D721Med (cell line): ENCODE measurements at places on chromosomes 3 and 15.

GRCh38 chr3:58490860-58491501 is 915 bp upstream of the KCTD6 start:
- no peak for DNase-seq

DNA sequence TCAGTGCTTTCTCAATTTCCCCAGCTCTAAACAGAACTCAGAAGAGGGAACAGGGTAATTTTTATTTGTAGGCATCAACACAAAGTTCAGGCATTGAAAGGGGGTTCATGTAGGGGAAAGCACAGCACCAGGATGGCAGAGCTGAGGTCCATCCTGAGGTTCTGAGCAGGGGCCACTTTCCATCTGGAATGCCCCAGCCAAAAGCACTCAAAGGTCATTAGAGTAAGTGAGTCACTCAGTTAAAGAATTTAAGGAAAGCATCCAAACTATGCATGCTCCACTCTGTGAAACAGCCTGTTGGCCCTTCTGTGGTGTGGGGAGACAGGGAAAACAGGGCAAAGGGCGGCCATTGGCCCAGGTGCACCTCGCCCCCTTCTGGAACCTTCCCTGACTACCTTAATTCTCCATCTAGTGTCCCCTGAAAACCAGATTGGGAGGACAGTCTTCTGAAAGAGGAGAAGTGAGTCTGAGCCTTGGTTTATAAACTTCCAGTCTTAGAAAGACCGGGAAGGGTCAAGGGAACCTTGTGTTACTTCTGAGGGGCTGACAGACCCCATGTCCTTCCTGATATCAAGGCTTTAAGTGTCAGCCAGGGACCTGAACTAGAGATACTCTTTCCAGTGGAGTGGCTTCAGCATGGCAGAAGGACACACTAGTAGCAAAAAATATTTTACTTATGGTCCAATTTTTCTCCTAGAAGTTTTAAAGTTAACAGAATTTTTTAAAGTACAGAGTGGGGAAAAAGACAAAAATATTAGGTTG is 133.3 kb downstream of the MYLK start:
- DNase-seq = no peak

DNA sequence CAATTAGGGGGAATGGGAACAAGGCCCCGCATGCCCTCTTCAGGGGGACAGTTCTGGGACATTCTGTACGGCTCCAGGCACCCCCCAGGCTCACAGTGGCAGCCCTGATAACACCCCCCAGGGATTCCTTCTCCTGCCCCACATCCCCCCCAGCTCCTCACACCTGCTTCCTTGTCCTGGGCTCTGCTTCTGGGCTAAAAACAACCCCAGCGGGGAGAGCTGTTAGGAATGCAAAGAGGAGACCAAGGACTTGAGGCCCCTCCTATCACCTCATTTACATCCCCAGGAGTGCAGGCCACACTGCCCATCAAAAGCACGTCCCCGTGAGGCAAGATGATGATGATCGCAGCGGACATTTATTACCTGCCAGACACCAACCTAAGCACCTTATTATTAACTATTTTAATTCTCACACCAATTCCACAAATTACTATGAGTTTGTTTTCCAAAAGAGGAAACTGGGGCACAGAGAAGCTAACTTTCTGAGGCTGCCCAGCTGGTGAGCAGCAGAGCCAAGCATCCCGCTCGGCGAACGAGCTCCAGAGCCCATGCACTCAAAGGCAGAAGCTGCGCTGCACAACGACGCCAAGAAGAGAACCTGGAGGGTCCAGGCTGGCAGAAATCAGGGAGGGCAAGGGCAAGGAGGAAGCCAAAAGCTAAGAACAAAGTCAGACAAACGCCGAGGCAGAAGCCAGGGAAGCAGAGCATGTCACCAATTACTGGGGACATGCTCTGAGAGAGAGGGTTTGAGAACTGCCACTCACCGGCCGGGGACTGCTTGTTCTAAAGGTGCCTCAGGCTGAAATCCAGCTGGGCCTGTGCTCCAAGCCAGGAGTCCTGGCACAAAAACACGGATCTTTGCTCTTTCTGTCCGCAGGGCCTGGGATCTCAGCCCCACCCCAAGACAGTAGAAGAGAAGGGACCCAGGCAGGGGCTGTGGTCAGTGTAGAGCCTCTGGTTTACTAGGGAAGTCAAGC is 76.2 kb upstream of the NSMCE3 start:
- no peak for DNase-seq

- DNase-seq = no peak
Observed at GRCh38 chr3:112769286-112769978, 77.2 kb downstream of the CD200R1L start.

GRCh38 chr3:16011376-16011775 is 163.1 kb upstream of the GALNT15 start:
- no peak for DNase-seq

DNA sequence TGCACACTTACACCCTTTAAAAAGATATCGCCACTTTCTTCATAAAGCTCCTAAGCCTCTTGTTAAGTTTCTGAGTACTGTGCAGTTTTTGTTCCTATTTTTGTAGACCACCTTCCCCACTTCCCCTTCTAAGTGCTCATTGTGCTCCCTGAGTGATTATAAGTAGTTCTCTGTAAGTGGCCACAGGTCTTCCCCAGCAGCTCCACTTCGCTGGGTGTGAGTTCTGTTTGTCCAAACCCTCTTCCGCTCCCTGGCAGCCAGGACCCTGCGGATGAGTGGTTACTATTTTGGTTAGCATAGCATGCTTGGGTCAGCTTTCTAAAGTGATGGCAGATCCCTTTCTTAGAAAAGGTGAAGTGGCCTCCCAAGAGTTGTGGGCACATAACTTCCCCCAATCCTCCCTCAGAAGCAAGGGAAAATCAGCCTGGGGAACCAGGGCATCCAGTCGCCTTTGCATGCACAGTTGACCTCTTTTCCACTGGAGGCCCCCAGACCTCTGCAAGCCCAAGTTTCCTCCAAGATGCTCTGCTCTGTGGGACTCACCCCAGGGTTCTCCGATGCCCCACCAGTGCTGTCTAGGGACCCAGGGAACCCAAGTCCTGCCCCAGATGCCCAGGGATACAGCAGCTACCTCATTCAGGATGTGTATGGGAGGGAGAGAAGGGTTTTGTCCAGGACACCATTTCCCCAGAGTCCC is 69.6 kb downstream of the ATP10A start:
- DNase-seq = no peak

DNA sequence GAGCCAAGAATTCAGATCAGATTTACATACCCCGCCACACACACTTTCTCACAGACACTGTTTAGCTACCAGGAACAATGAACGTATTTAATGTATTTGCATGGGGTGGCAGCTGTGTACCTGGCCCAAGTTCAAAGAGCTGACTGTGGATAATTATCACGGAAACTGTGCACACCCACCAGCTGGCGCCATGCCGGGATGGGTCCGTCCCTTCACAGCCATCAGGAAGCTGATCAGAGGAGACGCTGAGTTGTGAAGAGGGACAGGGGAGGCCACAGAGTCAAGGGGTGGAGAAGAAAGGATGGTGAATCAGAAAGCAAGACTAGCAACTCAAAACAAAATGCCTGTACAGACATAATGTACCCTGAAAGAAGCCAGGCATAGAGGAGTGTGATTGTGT is 13.1 kb upstream of the PLA2G4D start:
- DNase-seq = no peak

DNA sequence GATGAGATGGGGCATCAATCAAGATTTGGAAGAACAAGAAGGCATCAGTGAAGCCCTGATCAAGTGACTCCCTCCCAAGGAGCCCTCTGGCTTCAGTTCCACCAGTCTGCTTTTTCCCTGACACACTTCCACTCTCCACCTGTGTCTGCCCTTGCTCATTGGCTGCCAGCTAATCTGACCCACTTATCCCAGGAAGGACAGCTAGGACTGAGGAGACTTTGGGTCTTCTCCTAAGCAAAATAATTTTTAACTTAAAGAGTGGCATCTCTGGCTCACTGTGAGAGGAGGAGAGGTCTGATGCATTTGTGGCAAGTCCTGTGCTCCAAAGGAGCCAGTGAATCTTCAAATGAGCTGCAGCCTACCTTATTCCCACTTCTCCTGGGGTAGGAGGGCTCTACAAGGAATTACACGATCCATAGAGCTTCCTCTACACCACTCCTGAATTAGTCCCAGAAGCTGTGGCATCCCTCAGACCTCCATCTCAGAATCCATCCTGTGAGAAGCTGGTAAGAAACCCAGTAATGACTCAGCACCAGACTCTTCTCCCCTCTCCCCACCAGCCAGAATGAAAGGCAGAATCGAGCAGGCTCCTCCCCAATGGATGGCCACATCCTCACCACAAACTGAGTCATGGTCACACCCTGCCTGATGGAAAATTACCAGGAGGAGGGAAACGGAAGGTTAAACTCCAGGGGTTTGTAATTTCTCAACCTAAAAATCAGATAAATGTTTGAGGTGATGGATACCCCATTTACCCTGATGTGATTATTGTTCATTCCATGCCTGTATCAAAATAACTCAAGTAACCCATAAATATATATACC is 6.3 kb upstream of the PKM start:
- DNase-seq = no peak

DNA sequence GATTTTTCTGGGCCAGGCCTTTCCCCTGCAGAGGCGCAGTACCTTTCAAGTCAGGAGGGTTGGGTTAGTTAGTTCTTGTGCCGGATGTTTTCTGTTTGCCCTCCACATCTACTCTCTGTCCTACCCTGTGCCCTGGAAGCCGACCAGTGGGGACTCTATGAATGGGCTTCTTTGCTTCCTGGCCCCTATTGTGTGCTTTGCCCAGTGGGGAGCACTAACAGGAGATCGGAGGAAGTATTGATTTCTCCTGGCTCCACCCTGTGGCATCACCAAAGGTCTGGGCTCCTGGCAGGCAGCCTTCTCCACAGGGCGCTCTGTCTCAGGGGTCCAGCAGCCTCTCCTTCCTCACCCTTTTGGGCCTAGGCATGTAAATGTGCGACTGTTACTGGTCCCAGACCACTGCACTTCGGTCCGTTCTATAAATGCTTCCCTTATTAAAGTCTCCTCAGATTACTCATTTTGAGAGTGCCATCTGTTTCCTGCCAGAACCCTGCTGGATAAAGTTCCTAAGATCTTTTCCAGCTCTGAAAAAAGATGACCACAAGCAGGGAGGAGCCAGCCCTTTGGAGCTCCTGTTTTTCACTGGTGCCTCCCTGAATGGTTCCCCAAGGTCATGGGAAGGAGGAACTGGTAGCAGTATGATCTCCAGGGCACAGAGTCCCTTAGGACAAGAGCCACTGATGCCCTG is 44.5 kb downstream of the CTDSPL start:
- no peak for DNase-seq

DNA sequence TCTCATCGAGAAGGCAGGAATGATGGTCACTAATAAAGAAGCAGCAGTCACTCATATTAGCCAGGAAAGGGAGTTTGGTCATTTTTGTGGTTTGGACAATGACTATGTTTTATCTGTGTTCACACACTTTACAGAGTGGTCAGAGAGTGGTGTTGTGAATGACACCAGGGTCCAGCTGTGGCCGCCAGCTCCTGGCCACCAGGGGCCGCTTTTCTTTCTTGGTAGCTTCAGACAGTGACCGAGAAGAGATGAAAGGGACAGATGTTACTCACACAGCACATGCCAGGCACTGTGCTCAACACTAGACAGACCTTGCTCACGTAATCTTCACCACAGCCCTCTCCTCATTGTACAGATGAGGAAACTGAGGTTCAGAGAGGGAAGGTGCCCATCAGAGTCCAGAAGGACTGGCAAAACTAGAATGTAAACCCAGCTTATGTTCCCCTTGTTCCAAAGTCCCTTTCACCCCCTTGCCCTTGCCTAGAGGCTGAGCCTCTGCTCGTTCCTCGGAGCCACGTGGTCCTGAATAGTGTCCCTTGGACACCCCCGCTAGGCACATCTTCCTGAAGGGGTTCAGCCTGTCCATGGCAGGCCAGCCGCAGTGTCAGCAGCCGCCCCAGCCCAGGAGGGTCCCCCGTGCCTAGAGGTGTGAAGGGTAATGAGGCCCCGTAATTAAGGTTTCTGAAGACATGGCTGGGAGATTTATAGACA is 55.6 kb downstream of the CYP11A1 start:
- no peak for DNase-seq

DNA sequence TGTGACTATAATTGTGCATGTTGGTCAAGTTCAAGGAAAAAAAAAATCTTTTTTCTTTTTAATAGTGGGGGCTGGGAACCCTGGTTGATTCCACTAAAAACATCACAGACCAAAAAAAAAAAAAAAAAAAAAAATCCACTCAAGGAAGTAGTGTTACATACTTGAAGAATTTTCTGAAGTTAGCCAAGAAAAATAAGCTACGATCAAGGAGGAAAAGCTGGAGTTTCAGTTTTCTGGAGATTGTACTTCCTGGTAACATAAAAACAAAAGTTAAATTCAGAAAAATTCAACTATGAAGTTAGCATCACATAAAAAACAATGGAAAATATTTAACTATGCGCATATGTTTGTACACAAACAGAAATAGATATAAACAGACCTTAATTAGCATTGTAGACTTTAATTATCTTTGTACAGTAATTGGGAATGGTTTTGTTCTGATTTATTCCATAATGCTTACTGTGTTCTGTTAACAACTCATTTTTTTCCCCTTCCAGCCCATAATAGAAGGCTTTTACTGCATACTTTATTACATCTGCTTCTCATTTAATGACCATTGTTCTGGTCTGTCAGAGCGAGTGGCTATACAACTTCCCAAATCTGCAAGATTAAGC is 194.3 kb downstream of the RORA start:
- DNase-seq = no peak

DNA sequence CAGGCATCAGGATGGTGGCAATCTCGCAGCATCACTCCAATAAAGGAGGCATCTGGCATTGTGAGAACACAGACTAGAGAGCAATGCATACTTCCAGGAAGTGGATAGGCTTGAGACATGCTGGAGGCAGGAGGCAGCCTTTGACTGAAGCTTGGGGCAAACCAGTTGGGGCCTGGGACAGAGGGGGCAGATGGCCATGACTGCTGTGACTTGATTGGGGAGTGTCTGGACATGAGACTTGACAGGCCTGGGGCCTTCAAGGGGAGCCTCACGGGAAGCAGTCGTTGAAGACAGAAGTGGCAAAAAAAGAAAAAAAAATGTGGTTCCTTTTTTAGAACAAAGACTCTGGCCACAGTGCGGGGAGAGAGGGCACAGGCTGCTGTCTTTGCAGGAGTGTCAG is 44.7 kb upstream of the CHRNA7 start:
- no peak for DNase-seq

DNA sequence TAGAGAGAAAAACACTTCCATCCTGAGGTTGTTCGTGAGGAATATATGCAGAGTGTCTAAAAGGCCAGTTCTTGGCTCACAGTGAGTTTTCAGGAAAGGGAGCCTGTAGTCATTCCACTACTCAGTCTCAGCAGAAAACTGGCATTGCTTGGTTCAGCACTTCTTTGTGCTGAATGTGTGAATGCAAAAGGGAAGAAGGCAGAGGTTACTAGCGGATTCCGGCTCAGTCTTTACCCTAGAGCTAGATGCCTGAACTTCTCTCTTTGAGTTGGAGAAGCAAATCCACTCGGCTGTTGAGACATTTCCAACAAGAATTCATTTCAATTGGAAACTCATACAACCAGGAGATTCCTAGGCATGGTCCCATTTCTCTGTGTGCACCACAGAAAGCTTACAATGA is 23.1 kb upstream of the FRMD4B start:
- no peak for DNase-seq
